ENCODE measurements at places on chromosomes 2 and 18. TPM values are rescaled to one million over a fixed set of nuclear protein-coding genes. Genes with fewer than 3 reads are reported as not detected.

GCC2 gene
- 44.0 TPM for total RNA-seq

ARHGEF4 gene
- total RNA-seq = 0.29 TPM

DSC3 gene
- not detected for total RNA-seq

COL4A3 gene
- 18.3 TPM for total RNA-seq

ABHD1 gene
- 0.20 TPM for total RNA-seq

PRKAG3 gene
- not detected for total RNA-seq

TCF4 gene
- total RNA-seq = 270 TPM
